LoVo (cell line): ENCODE measurements at places on chromosomes 1 and 21.

DNA sequence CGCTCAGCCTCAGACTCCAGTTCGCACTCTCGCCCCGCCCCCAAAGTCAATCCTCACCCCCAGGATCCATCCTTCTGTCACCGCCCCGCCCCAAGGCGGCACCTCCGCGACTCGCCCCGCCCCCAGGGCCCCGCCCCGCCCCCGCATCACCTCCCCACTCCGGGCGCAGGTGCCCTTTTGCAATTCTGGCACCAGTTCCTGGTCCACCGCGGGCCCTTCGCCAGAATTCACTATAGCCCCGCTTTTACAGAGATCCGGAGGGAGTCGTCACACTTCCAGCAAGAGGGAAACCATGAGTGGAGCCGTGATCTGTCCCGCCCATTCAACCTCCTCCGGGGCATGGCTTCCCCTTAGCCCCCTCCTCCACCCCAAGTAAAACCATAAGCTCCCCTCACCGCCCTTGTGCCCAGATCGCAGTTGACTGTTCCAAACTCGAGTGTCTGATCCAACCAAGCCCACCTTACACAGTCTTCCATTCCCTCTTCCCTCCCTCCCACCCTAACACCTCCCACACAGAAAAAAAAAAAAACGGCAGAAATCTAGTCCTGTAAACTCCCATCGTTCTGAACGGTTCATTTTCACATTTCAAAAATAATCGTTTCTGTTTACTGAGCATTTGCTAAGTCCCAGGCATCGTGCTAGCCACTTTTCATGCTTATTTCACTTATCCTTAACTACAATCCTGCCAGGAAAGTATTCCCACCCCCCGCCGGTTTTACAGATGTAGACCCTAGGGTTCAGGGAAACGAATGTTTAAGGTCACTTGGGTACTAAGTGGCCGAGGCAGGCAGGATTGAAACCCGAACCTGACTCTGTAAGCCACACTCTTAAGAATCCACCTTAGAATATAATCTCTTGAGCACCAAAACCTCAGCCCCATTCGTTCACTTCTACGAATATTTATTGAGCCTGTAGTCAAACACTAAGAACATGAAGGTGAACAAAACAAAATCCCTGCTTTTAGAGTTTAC, 1.3 kb upstream of the DNAJC16 start:
- no peak for DNase-seq

DNA sequence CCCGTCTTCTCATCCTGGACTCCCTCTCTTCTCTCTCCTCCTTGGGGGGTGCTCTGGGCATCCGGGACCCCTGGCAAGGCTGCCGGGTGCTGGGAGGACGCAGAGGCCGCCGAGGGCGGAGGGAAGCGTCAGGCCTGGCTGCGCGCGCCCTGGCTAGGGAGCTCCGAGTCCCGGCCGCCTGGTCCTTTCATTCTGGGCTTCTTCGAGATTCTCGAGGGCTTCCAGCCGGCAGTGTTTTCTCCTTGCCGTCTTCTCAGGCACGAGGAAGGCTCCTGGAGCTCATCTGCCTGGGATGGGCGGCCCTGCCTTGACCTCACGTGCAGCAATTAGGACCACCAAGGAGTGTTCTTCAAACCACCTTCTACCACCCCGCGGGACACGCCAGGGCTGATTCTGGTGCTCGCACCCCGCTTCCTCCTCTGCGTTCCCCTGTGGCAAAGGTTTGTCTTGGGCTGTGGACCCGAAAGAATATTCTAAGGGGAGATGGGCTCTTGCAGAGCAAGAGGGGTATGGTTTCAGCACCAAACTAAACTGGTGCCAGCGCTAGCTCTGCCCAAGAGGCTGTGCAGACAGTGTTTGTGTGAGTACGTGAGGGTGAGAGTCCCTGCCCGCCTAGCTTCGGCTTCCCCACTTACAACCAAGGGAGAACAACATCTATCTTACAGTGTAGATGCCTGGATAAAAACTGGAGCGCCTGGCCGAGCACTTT, 36.5 kb downstream of the PIK3CD start:
- no peak for DNase-seq

DNA sequence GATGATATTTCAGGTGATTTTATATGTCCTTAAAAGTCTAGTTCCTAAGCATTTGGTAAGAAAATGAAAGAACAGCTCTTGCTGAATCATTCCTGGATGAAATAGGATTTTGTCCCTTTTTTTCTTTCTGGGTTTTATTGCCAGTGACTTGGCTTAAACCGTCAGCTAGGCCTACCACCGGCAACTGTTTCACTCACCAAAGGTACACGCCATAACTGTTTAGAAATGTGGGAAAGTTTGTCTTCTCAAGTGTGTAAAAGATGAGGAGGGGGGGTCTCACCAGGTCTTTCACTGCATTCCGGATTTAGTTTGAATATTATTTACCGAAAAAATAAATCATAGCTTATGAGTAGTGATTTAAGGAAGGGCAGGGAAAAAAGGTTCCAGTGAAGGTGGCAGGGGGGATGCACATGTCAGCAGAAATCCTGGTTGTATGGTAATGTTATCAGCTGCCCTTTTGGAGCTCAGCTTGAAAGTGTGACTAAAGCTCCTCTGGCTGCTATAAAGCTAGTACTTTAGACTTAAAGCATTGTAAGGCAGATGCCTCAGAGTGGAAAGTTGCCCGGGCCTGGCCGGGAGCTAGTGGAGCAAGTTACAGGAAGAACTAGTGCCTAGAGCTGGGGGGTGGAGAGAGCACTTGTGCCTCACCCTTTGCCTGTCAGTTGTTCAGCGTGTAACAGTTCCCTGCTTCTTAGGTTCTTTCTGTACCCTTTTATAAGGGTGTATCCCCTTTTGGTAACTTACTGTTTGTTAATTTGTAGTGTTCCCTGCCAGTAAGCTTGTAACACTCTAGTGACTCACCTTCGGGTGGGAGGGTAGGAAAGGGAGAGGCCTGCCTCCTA, 3.1 kb downstream of the ATP1A1 start:
- DNase-seq: peak; percentile 79

DNA sequence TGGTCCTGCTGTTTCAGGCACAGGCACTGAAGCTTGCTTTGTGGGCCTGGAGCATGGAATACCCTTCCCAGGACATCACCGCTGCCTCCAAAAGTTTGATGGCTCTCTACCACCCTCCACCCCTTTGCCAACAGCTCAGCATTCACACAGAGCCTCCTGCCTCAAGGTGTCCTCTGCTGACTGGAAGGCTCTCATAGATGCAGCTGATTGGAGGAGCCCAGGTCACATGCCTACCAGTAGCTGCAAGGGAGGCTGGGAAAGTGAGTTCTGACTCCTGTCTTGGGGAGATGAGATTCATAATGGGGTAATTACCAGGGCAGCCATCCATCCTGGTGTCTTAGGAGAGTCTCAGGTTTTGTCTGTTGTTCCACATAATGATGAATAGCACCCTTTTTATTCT, 124.8 kb upstream of the GRIK3 start:
- no peak for DNase-seq

- peak; percentile 52 for DNase-seq
These were observed 89.8 kb downstream of the TMEM200B start for GRCh38 chr1:29033829-29034466.

DNA sequence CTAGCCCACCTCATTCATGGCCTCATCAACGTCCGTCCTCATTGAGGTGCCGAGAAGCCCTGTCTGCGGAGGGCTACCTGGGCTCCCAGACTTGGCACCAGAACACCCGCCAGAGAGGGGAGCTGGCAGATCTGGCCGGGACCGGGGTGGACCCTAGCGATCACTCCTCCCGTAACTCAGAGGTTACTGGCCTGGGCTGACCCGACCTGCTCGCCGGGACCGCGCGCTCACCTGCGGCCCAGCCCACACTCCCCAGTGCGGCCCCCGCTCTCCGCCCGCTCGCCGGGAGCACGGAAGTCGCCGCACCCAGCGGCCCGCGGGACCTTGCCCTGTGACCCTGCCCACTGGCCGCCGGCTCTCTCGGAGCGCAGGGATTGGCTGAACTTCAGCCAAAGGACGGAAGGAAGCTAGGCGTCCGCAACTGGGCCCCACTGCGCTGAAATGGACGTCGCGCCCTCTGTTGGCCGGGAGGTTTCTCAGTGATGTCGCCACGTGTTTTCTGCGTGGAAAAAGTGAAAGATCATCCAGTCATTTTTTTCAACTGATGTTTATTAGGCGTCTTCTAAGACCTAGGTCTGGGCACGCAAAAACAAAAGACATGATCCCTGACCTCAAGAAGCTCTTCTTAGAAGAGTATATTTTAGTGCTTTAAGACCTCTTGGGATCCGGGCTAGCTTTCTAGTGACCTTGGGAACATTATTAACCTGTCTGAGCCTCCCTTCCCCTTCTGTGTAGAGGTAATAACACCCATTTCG, at the start of gene SMIM12:
Gene SMIM12, minus strand, starts transcription at position 304 of the 755 bp plus-strand sequence. CDS start 3,772 bp downstream, outside the sequence.
- peak; percentile 95 for DNase-seq

- DNase-seq: no peak
These were observed 17.8 kb downstream of the VPS26C start for GRCh38 chr21:37249112-37249904.

DNA sequence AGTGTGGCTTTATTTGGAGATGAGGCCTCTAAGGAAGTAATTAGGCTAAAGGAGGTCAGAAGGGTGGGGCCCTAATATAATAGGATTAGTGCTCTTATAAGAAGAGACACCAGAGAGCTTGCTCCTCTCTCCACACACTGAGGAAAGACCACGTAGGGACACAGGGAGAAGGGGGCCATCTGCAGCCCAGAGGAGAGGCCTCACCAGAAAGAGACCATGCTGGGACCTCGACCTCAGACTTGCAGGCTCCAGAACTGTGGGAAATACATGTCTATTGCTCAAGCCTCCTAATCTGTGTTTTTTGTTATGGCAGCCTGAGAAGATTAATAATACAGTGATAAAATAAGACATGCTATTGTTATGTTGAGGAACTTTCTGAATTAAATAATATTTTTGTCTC, 8.3 kb downstream of the RCAN1 start:
- DNase-seq: no peak

GRCh38 chr1:93079685-93080141, 630 bp downstream of the MTF2 start:
- DNase-seq: no peak

- no peak for DNase-seq
These were observed 1.6 kb downstream of the ADGRL4 start for GRCh38 chr1:79004916-79005315.

DNA sequence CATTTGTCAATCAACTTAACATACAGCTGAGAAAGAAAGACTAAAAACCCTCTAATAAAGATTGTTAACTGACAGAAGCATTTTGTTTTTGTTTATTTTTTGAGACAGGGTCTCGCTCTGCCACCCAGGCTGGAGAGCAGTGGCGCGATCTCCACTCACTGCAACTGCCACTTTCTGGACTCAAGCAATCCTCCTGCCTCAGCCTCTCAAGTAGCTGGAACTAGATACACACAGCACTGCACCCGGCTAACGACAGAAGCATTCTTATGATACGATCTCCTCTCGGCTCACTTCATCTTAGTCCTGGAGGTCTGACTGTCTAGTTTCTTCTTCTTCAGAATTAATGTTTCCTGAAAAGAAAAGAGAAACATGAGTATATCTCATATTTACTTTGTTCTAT, 23.5 kb downstream of the RSPH1 start:
- DNase-seq: no peak
